ENCODE measurements at places on chromosomes 11 and 22.

DNA sequence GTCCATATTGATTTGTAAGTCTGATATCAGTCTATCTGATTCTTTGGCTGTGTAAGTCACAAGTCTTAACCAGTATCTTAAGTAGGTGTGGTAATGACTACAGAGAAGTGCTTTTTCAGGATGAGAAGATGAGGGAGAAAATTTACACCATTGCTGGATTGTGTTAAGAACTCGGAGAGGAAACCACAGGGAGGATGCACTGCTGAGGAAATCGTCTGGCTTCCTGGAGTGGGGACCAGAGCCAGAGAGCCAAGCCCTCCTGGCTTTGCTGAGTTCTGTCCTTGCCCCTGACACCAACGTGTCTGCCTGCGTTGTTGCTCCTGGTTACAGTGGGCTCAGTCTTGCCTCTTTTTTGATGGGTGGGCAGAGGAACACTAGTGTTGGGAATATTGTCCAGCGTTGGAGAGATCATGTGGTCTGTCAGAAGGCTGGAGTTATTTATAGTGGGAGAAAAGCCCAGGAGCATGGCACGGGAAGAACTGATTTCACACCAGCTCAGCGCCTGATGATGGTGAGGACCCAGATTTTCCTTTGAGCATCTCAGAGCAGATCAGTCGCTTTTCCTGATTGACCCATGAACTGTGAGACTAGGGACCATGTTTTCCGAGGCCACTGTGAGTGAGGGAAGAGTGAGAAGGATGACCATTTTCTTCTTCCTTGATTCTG is 29.6 kb downstream of the MARK2 start:
- DNase-seq = no peak

DNA sequence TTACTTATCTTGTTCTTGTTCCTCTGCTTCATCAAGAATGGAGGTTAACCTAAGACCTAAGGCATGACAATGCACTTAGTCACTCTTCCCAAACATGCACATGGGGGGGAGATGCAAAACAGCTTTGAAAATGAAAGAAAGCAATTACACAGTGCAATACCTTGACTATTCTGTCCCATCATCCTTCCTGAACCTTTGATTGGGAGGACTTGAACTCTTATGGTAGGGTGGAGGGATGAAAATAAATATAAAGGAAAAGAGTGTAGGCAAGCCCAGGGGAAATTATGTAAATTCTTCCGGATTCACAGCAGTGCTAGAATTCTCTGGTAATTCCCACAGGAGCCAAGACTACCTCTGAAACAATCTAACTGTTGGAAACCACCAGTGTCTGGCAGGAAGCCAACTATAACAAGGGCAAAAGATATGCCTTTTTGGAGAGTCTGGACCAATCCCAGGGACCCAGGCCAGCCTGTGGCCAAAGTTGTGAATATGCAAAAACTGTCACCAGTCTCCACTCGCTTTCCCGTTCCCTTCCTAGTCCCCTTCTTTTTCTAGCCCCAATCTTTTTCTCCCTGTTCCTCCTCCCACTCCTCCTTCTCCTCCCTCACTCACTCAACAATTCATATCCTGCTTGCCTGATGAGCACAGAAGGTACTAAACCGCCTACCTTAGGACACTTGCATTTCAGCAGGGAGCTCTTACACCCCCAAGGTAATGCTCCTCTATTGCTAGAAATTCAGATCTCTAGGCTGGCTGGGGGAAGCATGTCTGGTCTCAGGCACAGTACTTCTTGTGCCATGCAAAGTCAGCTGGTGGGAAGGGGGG is 2.5 kb upstream of the RCN1 start:
- DNase-seq = no peak

GRCh38 chr22:23787910-23788309 is 1.1 kb downstream of the SMARCB1 start:
- DNase-seq = no peak

DNA sequence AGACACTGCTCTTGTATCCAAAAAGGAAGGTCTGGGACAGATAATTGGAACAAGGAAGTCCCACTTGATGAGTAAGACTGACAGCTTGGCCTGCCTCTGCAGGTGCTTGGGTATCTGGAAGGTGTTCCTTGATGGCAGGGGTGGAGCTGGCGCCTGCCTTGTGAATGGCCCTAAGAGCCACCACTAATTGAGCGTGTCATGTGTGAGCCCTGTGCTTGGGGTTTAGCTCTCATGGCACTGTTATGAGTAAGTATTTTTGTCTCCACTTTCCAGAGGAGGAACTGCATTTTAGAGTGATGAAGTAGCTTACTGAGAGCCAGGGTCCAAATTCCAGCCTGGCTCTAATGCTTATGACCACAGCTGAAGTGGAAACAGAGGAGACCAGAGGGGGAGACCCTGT is 71.2 kb upstream of the NECTIN1 start:
- no peak for DNase-seq

GRCh38 chr11:90646706-90647105 is 423.9 kb upstream of the CHORDC1 start:
- no peak for DNase-seq

- DNase-seq = no peak
Measured at GRCh38 chr22:19717181-19717580, 2.9 kb downstream of the SEPTIN5 start.

- DNase-seq = no peak
Measured at GRCh38 chr22:43474161-43475101, 62.6 kb downstream of the MPPED1 start.

GRCh38 chr11:117934526-117935307 is 5.5 kb upstream of the TMPRSS13 start:
- DNase-seq = no peak

DNA sequence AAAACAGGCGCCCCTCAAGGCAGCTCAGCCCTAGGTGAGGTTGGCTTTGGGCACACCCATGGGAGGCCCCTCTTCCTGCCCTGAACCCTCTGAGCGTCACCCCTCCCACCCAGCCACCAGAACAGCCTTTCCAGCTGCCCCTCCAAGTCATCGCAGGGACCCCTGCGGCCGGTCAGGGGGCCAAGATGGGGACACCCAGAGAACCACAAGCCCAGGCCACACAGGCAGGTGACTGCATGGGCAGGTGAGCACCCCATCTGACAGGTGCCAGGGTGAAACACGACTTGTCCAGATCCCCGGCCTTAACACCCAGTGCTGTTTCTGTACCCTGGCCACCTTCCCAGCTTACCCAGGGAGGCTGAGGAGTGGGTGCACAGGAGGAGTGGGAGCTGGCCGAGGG is 24.6 kb upstream of the GRAMD4 start:
- DNase-seq = no peak

DNA sequence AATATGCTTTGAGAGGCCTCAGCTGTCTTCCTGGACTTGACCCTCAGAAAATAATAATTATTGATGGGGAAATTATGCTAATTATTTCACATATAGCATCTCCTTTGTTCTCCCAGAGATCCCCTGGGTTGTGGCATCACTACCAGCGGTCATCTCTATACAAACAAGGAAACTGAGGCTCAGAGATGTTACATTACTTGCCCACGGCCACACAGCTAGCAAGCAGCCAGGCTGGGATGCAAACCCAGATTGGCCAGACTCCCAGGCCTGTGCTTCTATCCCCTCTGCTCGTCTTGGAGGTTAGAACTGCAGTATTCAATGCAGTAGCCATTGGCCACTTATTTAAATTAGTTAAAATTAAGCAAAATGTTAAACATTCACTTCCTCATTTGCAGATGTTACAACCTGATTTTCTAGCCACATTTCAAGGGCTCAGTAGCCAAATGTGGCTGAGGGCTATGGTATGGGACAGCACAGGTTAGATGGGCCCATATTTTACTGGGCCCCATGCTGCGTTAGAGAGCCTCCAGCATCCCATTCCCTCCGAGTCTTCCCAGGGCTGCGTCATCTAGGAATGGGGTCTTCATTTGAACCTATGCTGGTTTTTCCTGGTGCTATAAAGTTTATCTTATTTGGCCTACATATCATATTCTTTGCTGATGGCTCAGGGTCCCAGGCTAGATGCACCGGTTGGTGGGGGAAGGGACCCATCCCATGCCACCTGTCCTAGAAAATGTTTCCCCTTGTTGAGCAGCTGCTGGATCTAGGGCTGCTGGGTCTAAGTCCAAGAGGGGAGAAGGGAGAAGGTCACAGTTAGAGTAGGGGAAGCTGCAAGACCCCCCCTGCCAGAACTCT is 2.2 kb downstream of the SLC35C1 start:
- DNase-seq = no peak

GRCh38 chr22:17779286-17780115 is 5.2 kb upstream of the BID start:
- DNase-seq = no peak

GRCh38 chr11:56013805-56014204 is 13.6 kb upstream of the OR5AS1 start:
- no peak for DNase-seq

GRCh38 chr11:118050208-118050891 is 26.5 kb upstream of the TMPRSS4 start:
- no peak for DNase-seq

- no peak for DNase-seq
Measured at GRCh38 chr22:36433318-36434231, 45.8 kb upstream of the MYH9 start.
